Right cardiac atrium (tissue), 5 donors: ENCODE measurements at places on chromosomes 2 and 18.

- no peak for DNase-seq
Observed at GRCh38 chr2:176135035-176135440, 5.5 kb downstream of the HOXD8 start.

GRCh38 chr2:15675456-15676195 lies 84.0 kb downstream of the DDX1 start:
- DNase-seq, result no peak

DNA sequence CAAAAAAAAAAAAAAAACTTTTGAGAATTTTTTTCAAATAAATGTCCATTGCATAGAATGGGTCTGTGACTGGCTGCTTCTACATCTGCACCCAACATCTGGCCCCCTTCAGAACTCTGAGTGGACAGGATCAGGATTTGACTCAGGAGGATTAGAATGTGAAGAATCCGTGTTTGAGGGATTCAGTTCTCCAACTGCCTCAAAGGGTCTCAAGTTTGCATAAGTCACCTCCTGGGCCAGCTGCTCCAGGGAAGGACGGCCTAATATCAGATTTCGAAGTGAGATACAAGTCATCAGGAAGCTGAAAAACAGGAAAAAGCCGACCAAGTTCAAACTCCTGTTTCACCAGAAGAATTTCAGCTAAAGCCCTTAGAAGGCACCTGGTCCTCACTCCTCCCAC lies 10.9 kb downstream of the MAT2A start:
- no peak for DNase-seq

DNA sequence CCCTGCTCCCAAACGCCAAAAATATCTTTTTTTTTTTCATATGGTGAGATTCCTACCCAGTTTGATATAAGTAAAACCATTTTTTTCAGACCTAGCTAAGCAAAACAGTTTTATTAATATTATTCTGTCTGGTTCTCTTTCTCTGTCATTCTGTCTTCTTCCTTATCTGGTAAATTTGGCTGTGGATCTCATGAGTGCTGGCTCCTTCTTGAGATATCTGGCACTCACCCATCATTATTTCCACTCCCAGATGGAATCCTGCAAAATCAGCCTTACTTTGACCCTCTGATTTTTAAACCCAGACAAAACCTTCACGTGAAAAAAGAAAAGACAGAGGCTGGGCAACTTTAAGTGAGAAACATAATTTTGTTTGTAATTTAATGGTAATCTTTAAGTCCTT lies 373.6 kb downstream of the NYAP2 start:
- DNase-seq, result no peak

- DNase-seq, result no peak
Observed at GRCh38 chr2:143142598-143142997, 13.4 kb downstream of the ARHGAP15 start.

DNA sequence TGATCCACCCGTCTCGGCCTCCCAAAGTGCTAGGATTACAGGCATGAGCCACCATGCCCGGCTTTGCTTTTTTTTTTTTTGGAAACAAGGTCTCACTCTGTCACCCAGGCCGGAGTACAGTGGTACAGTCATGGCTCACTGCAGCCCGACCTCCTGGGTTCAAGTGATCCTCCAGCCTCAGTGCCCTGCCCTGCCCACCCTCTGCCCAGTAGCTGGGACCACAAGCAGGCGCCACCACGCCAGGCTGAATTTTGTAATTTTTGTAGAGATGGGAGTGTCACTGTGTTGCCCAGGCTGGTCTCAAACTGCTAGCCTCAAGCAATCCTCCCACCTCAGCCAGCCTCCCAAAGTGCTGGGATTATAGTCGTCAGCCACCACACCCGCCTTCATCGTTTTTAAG lies 11.6 kb upstream of the PSD4 start:
- no peak for DNase-seq

DNA sequence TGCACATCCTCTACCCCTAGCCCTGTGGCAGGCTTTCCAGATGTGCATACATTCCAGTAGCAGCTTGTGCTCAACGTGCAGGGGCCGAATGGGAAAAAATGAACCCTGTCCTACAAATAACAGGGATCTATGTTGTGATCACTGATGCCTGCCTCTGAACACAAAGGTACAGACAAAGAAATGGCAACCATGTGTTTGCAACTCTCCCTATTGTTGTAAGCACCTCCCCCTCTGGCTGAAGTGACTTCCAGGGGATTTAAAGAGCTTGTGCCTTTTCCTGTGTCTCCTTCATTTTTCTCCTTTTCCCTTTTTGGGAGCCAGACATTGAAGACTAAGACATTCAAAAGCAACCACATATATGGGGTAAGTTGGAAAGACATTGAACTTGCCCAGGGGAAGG lies 21.6 kb downstream of the ARHGAP25 start:
- no peak for DNase-seq

DNA sequence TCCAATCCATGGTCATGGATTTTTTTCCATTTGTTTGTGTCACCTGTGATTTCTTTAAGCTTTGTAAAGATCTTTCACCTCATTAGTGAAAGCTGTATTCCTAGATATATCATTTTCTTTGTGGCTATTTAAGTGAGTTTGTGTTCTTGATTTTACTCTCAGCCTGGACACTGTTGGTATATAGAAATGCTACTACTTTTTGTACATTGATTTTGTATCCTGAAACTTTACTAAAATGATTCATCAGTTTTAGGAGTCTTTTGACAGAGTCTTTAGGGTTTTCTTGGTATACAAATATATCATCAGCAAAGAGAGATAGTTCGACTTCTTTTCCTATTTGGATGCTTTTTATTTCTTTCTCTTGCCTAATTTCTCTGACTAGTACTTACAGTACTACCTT lies 12.3 kb downstream of the GKN2 start:
- DNase-seq, result no peak

- no peak for DNase-seq
Observed at GRCh38 chr2:139694327-139694726, 914.1 kb upstream of the NXPH2 start.

DNA sequence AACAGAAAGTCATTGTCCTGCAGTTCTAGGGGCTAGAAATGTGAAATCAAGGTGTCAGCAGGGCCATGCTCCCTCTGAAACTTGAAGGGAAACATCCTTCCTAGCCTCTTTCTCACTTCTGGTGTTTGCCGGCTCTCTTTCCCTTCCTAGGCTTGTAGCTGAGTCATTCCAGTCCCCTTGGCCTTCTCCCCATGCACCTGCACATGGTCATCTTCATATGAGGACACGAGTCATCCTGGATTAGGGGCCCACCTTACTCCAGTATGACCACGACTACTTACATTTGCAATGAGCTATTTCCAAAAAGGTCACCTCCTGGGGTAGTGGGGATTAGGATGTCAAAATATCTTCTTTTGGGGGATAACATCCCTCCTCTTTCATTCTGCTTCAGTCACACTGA lies 168.5 kb upstream of the CXCR4 start:
- DNase-seq, result no peak

GRCh38 chr18:54250846-54251261 lies 18.5 kb upstream of the POLI start:
- DNase-seq, result no peak
